ENCODE measurements at places on chromosomes 3 and 15.

GRCh38 chr3:193963808-193964516 is 172.0 kb upstream of the HES1 start:
- DNase-seq: no peak

GRCh38 chr3:128340198-128340903 is 126.3 kb downstream of the DNAJB8 start:
- no peak for DNase-seq

DNA sequence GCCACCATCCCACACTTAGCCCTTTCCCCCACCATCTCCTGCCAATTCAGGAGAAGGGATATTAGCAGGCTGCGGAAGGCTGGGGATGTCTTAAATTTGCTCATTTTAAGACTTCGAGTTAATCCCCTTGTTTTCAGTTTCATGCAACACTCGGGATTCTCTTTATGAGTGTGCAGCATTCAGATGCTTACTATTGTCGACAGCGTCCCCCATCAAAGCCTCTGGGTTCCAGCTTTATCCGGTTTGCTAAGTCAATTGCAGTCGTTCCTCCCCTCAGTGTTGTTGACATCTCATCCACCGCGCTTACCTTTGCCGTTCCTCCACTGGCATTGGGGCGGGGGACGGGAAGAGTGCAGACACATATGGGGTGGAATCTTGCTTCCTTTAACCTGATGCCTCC is 220.2 kb downstream of the VPS13C start:
- DNase-seq: no peak

GRCh38 chr15:53534105-53534839 is 225.2 kb downstream of the WDR72 start:
- no peak for DNase-seq

GRCh38 chr3:196220587-196220986 is 4.3 kb downstream of the SLC51A start:
- no peak for DNase-seq

DNA sequence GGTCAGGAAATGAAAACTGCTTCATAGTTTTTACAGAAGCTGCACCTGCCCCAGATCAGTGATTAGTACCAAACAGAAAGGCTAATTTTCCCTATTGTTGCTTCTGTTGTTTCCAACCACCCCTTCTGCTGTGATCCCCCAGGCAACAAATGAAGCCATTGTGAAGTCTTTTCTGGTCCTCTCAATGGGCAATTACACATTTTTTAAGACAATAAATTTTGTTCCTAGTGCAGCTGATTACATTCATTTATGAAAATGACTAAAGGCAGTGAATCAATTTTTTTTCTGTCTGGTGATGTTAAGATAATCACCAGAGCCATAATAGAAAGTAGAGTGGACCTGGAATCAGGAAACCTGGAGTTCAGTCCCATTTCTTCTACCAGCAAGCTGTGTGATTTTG is 32.7 kb downstream of the GLDN start:
- DNase-seq: no peak

DNA sequence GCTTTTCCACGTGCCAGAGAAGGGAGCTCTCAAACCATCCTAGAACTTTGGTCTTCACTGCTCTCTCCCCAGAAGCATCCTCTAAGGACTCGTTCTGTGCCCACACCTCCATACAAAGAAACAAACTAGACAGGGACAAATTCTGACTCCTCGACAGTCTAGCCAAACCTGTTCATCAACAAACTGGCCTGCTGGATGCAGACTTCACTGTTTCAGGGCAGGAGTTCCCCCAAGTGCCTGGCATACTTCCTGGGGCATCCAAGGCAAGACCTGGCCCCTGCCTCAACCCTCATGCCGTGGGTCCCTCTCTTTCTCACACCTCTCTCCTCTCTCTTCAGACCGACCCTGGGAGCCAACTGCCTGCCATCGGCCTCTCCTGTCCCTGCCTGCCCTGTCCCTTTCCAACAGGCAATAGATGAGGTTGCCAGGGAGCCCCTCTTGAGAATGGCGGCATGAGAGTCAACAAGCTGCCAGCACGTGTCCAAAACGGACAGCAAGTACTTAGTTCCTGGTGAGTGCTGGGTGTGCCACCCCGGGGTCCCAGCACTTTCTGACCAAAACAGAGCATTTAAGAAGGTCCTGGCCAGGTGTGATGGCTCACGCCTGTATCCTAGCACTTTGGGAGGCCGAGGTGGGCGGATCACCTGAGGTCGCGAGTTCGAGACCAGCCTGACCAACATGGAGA is 79.1 kb upstream of the HES1 start:
- DNase-seq: no peak

DNA sequence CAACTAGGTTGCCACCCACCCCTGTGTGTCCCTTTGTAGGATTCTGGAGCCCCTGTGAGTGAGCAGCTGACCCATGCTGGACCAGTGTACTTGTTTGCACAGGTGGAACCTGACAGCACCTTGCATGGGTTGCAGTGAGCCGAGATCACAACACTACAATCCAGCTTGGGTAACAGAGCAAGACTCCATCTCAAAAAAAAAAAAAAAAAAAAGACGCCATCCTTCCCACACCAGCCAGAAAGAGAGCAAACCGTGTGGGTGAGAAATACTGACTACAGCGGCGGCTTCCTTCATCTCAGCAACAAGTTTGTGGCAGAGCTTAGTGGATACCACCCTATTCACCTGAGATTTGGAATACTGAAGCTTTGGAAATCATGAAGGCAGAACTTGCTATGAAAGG is 746 bp upstream of the CD80 start:
- no peak for DNase-seq

- DNase-seq: no peak
These were observed at the start of gene ZNF619 for GRCh38 chr3:40476478-40477470. TSS of gene ZNF619 (plus strand) at chr3:40477122. CDS start at chr3:40477980, 858 bp downstream.

- no peak for DNase-seq
These were observed 18.4 kb downstream of the GCSAM start for GRCh38 chr3:112114576-112115160.

- DNase-seq: no peak
These were observed 4.2 kb downstream of the TP63 start for GRCh38 chr3:189635339-189635738.

GRCh38 chr3:190624282-190624681 is 110.4 kb downstream of the IL1RAP start:
- DNase-seq: no peak

DNA sequence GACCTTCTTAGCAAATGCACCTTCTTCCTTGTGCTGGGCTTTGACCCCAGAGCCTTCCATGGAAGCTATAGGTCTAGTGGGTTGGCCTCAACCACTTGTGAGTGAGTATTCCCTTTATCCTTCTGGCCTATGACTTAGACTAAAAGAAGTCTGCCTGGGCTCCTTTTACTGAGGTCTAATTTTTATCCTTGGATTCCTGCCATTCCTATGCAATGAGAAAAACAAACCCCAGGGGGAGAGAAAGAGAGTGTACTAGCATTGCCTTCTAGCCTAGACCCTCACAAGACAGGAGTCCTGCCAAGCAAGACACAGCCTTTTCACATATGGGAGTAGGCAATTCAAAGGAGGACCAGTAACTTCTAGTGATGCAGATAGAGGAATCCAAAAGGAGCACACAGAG is 155.4 kb downstream of the PPM1L start:
- DNase-seq: no peak

GRCh38 chr3:59996056-59996455 is 946.2 kb upstream of the CFAP20DC start:
- DNase-seq: no peak

DNA sequence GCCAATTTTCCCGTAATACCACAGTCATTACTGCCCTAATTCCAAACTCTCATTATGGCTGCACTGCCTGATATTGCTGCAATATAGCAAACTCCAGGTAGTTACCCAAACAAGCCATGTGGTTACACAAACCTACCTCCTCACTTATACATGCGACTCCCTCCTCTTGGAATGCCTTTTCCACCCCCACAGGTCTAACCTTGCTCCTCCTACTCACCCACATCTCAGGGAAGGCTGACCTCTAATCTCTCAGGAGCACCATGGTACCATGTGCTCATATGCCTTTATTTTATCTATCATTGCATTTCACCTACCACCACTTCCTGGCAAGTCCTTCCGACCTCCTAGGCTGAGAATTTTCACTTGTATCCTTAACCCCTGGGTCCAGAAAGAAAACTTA is 2.9 kb downstream of the RBPMS2 start:
- no peak for DNase-seq

DNA sequence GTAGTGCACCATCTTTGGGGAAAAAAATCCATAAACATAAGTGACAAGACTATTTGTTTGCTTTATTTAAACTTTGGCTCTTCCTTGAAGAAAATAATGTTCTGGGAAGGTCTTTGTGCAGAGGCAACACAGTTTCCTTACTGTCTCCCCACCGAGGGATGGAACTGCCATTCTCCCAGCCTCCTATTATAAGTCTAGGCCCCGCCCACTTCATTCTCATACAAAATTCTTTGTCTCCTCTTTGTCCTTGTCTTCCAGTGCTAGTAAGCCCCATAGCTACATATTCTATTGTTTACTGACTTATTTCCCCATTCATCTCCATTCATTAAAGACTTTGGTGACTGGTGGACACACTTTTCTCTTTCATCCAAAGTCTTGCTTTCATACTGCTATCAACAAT is 316.5 kb upstream of the ROBO2 start:
- no peak for DNase-seq

- no peak for DNase-seq
These were observed 469.3 kb upstream of the CFAP20DC start for GRCh38 chr3:59519094-59519493.

- DNase-seq: no peak
These were observed 7.4 kb downstream of the SPICE1 start for GRCh38 chr3:113507501-113508067.

DNA sequence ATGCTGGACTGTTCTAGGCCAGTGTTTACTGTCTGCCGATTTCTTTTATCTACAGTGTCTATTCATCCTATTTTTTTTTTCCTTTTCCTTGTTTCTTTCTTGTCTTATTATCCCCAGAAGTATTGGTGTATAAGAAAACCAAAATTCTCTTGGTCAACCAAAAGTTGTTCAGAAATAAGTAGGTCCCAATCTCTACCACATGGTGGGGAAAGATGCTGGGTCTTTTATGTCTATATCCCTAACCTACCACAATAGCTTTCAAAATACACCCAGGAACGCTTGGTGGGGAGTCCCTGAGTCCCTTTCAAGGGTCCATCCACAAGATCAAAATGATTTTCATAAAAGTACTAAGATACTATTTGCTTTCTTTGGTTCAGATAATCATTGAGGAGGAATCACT is 225.6 kb downstream of the CLSTN2 start:
- DNase-seq: no peak

GRCh38 chr3:106688464-106688863 is 688.8 kb upstream of the CCDC54 start:
- DNase-seq: no peak

DNA sequence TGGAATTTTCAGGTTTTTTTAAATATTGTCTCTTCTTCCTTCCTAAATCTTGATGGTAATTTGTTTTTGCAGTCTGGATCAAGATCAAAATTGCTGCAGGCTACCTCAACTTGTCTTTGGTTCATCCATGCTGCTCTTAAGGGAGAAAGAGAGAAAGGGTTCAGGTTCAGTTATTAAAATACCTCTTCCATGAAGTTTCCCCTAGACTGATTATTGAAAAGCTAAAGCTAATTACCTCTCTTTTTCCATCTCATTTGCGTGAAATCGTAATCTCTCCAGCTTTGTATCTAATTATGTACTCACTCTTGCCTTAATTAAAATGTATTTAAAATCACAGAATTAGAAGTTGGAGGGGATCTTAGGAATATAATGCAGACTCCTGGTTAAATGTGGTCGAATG is 52.7 kb downstream of the SLC28A2 start:
- no peak for DNase-seq

GRCh38 chr3:43327582-43327979 is 41.2 kb downstream of the SNRK start:
- DNase-seq: no peak

- DNase-seq: no peak
These were observed 135.1 kb upstream of the NPHP3 start for GRCh38 chr3:132857317-132857716.

GRCh38 chr3:64343689-64344430 is 118.6 kb upstream of the PRICKLE2 start:
- no peak for DNase-seq

- DNase-seq: no peak
These were observed 50.6 kb upstream of the TBC1D23 start for GRCh38 chr3:100209948-100210771.

DNA sequence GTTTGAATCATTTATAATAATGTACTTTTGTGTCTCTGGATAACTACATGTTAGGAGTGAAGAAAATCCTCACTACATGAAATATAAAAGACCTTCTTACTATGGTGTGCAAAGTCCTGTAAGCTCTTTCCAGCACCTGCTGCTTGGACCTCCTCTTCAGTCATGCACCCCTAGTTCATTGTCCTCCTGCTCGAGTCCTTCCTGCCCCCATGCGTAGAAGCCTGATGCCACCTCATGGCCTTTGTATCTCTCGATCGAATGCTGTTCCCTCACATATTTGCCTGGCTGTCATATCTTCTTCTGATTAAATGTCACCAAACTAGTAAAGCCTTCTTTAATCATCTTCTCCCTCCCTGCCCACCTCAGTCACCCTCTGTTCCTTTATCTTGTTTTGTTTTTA is 49.9 kb upstream of the SUCLG2 start:
- no peak for DNase-seq

DNA sequence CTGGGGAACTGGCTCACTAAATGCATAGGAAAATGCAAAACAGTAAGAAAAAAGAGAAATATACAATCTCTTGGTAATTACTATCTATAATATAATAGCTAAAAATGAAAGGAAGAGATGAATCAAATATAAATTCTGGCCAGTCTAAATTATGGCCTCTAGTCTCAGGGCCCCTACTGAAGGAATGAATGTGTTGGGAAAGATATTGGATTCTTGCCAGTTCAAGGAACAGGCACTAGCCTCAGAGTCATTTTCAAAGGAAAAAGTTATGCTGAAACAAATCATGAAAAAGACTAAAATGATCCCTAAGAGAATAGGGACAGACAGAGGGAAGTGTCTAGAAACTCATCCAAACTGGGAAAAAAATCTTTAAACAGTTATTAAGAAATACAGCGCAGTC is 62.4 kb downstream of the C3orf80 start:
- no peak for DNase-seq

DNA sequence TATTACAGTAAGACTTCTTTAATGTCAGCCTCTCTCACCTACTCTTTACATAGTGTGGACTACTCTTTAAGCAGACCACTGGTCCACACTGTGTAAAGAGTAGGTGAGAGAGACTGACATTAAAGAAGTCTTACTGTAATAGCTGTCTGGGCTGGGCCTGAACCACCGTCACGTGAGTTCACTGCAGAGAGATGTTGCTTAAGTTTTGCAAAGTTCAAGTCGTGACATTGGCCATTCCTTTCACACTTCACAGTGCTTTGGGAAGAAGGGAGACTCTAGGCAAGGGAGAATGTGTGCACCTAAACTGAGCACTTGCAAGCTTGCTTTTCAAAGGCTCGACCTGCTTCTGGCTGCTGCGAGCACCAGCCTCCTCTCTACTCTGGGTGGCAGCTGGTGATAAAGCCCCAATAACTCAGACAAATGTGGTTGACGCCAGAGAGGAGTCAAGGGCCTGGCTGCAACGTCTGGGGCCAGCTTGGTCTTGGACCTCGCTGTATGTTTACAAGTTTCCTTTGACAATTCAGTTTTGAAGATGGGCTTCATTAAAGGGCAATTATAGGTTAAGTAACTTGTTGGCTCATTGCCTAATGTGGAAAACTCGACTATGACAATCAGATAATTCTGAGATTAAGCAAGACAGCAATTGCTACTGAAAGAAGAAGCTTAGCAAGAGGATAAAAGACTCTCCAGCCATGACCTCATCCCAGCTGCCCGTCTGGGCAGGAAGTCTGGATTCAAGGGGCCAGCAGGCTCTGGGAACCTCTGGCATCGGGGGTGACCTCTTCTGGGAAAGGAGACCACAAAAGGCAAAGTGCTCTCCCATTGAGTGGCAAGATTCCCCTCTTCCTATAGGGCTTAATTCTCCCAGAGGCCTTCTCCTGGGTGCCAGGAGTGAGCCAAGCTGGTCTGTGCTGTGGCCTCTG is 242.1 kb upstream of the TLE3 start:
- no peak for DNase-seq

Data from stimulated activated CD8-positive, alpha-beta memory T cell treated with anti-CD3 and anti-CD28 coated beads, Interleukin-15, amount 100 ng/mL, for 48 hours (primary cell).